ENCODE measurements at places on chromosomes 11 and 22.
A peak's percentile ranks its signal among the peaks of the same experiment; 100 is the strongest.

DNA sequence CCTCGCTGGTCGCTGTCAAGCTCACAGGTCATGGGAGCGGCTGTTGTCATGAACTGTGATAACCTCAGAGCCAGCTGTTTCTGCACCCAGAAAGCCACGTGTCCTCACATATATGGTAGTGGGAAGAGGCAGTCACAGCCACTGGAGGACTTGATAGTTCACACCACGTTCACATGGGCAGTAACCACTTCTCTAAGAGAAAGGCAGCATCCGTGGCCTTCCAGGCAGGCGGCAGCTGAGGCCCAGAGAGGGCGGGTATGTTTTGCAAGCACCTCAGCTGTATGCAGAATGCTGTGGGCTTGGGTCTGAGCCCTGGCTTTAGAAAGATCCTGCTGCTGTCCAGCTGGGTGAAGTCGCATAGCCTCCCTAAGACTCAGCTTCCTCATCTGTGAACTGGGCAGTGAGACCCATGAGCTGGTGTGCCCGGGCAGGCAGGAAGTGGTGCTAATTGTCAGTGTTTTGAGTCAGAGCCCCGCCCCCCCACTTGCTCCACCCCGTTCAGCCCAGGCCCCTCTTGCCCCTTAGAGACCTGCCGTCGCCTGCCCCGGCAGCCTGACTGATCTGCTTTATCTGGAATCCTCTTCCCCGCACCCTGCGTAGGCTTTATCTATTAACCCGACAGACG is 13.3 kb downstream of the TTC38 start:
- DNase-seq, result no peak

- DNase-seq, result no peak
Measured at GRCh38 chr11:124941703-124942102, 5.9 kb upstream of the HEPACAM start.

- DNase-seq, result peak; percentile 26
Measured at GRCh38 chr11:66467756-66468155, 1.1 kb downstream of the PELI3 start.

DNA sequence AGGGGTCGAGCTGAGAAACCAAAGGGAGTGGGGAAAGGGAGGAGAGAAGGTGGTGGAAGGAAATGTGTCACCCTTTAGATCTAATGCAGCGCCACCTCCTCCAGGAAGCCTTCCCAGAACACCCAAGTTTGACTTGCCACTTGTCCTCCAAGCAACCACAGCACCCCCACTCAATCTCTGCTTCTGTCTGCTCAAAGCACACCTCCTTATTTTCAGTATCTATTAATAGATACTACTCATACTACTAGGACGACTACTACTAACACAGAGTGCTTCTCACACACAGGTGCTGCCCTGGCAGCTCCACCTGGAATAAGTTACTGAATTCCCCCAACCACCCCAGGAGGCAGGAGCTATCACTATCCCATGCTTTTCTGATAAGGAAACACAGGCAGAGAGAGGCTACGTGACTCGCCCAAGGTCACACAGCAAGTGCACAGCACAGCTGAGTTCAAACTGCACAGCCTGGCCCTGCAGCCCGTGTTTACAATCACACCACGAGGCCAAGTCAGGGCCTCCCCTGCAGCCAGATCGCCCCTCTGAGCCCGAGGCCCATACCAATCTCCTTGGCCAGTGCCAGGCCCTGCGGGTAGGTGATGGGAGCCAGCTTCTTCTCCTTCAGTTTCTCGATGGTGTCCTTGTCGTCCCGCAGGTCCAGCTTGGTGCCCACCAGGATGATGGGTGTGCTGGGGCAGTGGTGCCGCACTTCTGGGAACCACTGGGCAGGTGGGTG is 13.2 kb downstream of the RAC2 start:
- no peak for DNase-seq

GRCh38 chr11:73263640-73264039 is 8.5 kb upstream of the P2RY6 start:
- no peak for DNase-seq

- peak; percentile 18 for DNase-seq
Measured at GRCh38 chr11:33696931-33697638, 3.5 kb downstream of the C11orf91 start.

GRCh38 chr11:103744496-103745153 is 291.8 kb upstream of the DDI1 start:
- no peak for DNase-seq

DNA sequence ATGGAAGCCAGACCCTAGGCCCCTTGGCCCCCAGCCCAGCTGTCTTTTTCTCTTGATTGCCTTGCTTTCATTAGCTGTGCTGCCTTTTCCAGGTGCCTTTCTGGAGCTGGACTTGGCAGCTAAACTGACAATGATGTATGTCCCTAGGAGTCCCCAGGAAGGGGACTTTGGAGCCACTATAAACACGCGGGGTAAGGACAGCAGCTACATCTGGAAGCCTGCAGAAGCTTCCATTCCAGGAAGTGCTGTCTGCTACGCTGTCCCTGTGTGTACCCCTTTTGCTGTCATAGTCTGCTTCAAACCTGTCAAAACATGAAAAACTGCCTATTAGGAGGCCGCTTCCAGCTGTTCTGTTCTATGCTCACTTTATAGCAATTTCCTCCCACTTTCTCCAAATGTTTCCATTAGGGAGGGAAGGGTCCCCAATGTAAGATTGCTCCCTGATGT is 153.3 kb upstream of the RAG2 start:
- no peak for DNase-seq

DNA sequence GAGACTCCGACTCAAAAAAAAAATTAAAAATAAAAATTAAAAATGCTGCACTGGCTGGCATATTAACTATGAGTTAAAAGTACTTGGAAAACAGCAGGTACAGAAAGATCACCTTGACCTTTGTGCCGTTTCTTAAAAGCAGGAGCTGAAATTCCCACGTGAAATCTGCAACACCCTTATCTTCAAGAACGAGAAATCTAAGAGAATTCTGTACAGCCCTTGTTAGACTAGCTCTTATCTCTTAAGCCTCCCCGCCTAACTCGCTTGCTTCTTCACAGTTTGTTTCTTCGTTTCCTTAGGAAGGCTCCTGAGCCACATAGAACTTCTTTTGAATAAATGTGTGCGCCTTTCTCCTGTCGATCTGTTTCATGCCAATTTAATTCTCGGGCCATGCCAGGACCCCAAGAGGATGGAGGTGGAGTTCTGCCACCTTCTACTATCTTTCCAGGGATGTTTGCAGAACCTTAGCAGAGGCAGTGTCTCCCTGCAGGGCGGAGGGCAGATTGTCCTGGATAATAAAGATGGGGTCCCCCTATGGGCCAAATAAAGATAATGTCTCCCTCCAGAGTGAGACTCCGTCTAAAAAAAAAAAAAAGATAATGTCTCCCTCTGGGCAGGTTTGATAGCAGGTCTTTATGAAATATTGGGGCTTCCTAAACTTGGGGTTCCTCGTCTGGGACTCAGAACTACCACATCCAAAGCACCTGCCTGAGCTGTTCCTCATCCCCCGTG is 27.4 kb upstream of the SYT8 start:
- DNase-seq, result no peak

DNA sequence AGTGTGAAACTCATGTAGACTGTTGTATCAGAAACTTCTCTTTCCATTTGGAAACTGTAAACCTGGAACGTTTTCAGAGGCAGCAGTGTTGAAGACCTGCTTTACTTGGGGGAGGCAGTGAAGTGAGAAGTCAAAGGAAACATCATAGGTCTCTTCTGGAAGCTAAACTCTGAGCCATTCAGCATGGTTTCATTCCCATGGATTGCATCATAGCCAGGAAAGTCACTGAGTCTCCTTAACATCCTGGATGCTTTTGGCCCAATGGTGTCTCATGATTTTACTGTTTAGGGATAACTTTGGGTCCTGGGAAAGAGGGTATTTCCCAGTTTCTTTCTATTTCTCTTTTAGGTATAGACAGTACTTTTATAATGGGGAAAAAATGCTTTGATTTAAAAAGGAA is 153.2 kb upstream of the E2F8 start:
- DNase-seq, result no peak

DNA sequence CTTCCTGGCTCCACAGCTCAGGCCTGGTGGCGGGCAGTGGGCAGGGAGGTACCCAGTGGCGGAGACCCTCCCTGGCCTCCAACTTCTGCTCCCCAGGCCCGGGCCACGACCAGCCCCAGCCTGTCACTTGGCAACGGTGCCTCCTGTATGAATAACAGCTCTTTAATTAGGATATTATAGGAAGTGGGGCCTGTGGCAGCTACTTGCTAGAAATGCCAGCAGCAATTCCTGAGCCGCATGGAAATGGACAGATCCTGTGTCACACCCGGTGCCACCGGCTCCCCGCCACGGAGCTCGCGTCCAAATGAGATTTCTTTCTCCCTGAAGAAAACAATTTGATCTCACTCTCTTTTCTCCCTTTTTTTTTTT is 104.5 kb downstream of the CHST1 start:
- DNase-seq, result peak; percentile 27

- no peak for DNase-seq
Measured at GRCh38 chr11:67592880-67593564, 9.4 kb downstream of the GSTP1 start.

DNA sequence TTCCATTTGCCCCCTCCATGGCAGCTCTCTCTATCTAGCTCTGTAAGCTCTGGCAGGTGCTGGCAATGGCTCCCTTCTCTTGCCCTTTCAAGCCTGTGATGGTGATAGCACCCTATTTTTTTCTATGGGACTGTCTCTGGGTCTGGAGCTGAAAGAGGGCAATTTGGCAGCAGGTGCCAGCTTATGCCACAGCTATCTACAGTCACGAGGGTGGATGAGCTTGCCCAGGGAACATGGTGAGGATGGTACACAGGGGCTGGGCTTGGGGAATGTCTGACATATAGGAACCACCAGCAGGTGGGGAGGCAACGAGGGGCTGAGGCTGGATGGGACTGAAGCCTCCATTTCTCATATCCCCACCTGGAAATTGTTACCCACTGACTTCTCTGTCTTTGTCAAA is 175.4 kb upstream of the SYT13 start:
- DNase-seq, result no peak

DNA sequence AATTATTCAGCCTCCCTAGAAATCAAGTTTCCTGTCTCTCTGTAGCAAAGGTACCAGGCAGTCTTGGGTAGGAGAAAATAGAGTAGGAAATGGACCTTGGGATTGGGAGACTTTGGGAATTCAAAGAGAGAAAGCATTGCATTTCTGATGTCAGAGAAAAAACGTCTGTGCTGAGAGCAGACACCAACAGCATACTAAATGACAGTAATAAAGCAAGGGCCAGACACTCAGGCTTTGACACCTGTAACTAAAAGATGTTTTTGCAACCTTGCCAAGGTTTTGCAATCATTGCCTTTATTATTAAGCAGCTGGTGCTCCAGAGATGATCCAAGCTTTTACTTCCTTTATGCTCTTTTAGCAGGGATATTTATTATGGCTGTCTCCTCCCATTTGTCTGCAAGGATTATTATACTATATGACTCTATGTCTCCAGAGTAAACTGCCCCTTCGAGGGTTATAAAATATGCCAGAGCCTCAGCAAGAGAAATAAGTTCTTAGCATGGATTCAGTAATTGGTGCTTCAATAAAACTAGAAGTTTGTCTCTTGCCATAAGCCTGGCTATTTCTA is 85.2 kb upstream of the GRAMD1B start:
- DNase-seq, result peak; percentile 77

- DNase-seq, result no peak
Measured at GRCh38 chr11:13224324-13224723, 53.3 kb upstream of the BMAL1 start.

GRCh38 chr11:76810151-76810853 is 27.1 kb downstream of the TSKU start:
- DNase-seq, result no peak

GRCh38 chr11:81634483-81634882 is 1099.2 kb downstream of the FAM181B start:
- DNase-seq, result no peak

- DNase-seq, result no peak
Measured at GRCh38 chr22:49660794-49661781, 166.6 kb downstream of the BRD1 start.

GRCh38 chr11:111688013-111688412 is 78.2 kb downstream of the PPP2R1B start:
- DNase-seq, result no peak

DNA sequence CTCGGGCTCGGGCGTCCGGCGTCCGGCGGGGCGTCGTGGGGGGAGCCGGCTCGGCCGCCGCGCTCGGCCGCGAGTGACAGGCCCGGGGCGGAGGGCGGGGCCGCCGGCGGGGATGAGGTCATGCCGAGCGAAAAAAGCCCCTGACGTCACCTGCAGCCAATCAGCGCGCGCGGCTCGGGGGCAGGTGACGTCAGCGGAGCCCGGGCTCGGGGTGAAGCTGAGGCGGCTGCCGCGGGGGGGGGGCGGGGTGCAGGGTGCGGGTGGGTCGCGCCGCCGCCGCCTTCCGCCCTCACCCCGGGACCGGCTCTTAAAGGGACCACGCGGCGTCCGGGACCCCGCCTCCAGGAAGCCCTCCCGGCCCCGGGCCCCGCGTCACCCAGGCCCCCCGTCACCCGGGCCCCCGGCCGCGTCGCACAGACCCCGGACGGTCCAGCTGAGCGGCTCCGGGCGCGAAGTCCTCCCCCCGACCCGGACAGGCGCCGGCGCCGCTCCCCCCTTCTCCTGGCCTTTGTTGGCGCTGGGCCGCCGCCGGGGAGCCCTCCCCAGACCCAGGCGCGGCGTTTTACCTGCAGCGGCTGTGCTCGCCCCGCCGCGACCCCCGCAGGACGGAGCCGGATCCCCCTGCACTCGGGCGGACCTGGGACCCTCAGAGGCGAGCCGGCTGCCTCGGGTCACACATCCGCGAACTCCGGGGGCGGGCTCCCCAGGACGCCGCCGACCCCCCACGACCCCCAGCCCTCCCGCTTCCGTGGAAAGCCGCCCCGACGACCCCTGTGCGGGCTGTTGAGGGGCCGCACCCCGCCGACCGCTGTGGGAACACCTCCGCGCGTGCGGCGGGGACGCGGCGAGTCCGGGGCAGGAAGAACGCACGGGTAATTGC is at the start of gene DUSP8:
Gene DUSP8, minus strand, starts transcription at position 75 of the 880 bp plus-strand sequence. CDS start 6,445 bp downstream, outside the sequence.
- peak; percentile 84 for DNase-seq

DNA sequence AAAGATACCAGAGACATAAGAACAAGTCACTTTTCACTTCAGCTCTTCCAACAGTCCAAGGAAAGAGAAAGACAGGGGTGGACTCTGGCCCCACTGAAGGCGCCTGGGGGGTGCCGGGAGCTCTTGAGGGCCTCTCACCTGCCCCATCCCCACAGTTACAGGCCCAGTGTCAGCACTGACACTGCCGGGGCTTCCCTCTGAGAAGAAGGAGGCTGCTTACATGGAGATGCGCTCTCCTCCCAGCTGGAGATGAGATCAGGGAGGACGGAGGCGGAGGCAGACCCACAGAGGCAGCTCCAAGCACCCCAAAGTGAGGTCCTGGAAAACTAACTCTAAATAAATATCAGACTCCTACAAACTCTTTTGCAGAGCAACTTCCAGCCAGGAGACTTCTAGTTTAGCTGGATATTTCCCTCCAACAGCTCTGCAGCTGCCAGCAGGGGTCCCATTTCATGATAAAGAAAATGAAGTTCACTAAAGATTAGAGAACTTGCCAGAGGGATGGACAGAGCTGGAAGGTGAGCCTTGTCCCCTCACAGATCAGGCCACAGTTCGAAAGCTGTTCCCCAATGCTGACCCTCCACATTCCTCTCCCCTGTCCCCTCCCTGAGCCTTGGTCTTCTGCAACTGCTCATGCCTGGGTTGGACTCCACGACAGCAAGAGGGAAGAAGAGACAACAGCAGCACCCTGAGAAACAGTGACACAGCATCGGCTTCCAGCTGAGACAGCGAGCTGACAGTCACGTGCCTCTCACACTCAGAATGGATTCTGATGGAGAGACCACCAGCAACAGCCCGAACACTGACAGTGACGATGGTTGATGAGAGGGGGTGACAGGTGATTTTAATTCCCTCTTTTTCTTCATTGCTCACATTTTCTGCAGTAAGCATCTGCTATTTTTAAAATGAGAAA is 5.8 kb downstream of the CARS1 start:
- no peak for DNase-seq

- no peak for DNase-seq
Measured at GRCh38 chr11:116721988-116722387, 50.8 kb downstream of the BUD13 start.

All from NCI-H2029 (cell line).